AG08395 (cell line): ENCODE measurements at places on chromosomes 16 and 17.

GRCh38 chr16:81707411-81708265 lies 71.5 kb upstream of the PLCG2 start:
- peak; percentile 50 for DNase-seq

DNA sequence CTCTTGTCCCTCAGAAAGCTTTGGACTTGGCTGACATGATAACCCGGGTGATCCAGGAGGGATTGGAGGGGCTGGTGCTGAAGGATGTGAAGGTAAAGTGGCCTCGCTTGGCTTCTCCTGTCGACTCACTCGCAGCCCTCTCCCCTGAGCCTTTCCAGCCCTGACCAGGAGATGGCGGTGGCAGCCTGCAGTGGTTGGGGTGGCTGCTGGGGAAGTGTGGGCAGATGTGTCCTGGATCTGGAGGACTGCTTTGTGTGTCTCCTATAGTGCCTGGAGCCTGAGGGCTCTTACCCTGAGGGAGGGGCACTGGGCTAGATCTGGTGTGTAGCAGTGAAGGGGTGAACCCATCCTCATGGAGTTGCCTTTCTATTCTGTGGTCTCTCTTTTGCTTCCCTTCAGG lies 17.9 kb downstream of the LIG3 start:
- DNase-seq: peak; percentile 94

DNA sequence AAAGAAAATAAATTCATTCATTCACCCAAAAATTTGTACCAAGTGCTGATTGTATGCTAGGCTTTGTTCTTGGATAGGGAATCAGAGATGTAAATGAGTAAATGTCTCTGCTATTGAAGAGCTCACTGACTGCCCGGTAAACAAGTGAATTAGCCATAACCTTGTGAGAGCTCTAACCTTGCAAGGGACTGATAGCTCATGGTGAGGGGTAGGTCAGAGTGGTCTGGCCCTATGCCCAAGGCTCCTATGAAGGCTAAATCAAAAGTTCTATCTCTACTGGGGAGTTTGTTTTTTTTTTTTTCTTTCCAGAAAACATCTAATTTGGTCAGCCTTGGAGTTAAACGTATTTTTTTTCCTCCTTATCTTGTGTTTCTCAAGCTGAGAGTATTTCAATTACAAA lies 172.8 kb upstream of the CDH11 start:
- no peak for DNase-seq

GRCh38 chr16:3488801-3489200 lies 6.5 kb downstream of the C16orf90 start:
- no peak for DNase-seq

- peak; percentile 53 for DNase-seq
Measured at GRCh38 chr16:180101-180675, at the start of gene HBQ1. TSS of gene HBQ1 (plus strand) at chr16:180459. CDS start at chr16:180487, 28 bp downstream.

- no peak for DNase-seq
Measured at GRCh38 chr16:724188-725040, 1.8 kb downstream of the CCDC78 start.
